ENCODE measurements at places on chromosomes 6 and 20.

- DNase-seq, result no peak
These were observed 150.2 kb downstream of the FOXC1 start for GRCh38 chr6:1759870-1760269.

GRCh38 chr6:167699141-167699931, 127.4 kb upstream of the AFDN start:
- DNase-seq, result peak; percentile 41

DNA sequence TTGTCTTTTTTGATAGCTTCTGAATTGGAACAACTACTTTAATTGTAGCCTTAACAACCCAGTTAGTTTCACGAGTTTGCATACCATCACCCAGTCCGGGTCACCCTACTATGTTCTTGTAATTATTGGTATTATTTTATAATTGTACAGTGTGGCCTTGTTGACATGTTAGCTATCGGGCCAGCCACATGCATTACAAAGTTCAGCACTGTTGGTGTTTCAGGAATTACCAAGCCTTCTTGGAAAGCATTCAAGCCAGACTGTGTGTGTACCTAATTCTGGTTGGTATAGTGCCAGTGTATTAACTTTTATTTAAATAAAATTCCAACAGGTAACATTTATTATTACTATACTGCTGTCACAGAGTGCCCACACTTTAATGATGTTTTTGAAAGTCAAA, 150.9 kb downstream of the JARID2 start:
- no peak for DNase-seq

DNA sequence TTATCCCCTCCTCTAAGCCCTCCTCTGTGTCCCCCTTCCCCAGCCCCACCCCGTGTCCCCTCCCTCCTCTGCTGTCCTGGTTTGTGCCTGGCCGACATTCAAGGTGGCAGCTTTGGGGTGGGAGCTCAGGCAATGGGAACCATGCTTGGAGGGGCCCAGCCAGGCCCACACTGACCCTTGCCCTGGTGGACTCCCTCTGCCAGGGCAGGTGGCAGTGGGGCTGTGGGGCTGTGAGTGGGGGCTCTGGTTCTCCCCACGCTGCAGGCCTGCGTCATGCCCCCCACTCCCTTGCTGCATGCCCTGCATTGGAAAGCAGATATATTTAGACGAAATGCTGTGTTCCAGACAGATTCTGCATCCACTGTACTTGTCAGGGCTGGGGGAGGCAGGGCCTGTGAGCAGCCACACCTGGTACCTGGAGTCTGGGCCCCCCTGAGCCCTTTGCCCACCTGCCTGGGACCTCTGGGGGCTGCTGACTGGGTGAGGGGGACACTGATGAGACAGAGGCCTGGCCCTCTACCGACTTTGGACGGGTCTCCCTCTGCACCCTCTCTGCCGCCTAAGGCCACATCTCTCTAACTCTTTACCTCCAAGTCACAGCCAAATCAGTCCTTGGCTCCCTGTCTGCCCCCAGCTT, 14.2 kb downstream of the DLGAP4 start:
- no peak for DNase-seq

DNA sequence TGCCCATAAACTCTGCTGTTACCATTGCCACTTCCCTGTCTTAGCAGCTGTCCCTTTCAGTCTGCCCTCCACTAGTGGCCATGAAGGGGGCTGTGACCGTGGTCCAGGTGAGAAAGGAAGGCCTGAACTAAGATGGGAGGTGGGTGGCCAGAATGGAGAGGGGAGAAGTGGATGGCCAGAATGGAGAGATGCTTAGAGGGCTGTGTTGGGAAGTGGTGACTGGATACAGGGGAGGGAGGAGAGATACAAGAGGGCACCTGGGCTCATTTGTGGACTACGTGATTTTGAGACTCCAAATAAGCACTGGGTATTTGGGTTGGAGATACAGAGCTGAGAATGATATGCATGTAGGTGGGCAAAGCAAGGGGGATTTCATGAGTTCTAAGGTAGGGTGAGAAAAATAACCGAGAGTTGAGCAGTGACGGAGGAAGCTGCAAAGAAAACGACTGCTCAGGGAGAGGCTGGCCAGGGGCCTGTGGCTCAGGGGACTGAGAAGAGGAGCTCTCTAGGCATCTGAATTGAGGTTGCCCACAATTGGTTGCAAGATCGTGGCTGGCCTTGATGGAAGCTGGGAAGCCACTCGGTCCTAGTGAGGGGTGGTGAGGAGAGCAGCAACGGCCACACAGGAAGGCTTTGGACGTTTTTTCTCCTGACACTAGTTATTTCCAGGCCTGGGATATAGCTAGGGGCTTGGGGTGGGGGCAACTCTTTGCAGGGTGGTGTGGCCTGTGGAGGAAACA, 36.9 kb downstream of the PANK2 start:
- DNase-seq, result no peak

DNA sequence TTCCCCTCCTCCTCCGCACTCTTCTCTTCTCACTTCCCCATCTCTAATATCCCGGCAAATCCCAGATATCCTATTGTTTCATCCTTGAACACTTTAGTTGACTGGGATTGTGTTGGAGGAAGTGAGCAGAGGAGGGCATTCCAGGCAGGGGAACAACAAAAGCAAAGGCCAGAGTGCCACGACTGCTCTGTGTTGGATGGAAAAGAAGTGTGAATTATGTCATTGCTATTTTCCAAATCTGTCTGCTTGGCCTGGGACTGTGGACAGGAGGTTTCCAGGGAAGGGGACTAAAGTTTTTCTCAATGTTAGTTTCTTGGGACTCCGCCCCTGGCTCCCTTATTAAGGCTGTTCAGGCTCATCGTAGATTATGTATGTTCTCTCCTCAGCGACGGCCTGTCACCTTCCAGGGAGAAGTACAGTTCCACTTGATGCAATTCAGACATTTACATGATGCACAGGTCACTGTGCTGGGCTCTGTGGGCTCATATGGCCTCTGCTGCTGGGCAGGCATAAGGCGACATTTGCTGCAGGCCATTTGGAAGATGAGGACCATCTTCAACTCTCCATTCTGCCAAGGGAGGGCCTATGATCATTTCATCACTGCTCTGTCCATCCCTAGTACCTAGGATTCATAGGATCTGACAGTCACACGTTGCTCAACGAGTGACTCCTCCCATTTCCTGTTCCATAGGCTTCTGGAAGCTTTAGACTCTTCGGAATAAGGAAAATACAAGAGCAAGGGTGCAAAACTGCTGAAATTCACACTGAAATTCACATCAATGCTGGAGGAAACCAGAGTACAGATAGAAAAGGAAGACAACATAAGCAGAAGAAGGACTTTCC, 99.1 kb upstream of the KCNK16 start:
- no peak for DNase-seq

- no peak for DNase-seq
These were observed 135.9 kb upstream of the FUT9 start for GRCh38 chr6:95879856-95880255.

DNA sequence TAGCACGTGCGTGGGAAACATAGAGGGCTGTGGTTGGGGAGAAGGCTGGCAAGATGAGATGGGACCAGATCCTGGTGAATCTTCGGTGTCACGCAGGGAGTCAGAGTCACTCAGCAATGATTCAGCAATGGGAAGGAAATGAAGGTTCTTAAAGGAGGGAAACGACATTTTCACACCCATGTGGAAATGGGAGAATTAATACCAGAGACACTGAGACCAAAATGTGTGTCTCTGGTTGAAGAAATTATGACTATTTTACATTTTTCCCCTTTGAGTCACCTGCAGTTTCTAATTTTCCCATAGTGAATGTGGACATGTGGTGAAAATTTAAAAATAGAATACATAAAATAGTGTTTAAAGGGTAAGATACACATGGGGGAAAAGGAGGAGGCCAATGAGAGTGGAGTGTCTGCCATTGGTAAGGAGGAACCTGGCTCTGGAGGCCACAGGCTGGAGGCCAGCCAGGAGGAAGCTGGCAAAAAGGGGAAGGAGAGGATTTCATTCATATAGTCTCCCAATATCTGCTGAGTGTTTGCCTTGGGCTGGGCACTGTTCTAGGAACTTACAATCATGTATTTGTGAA, 17.5 kb downstream of the NRN1 start:
- DNase-seq, result no peak

DNA sequence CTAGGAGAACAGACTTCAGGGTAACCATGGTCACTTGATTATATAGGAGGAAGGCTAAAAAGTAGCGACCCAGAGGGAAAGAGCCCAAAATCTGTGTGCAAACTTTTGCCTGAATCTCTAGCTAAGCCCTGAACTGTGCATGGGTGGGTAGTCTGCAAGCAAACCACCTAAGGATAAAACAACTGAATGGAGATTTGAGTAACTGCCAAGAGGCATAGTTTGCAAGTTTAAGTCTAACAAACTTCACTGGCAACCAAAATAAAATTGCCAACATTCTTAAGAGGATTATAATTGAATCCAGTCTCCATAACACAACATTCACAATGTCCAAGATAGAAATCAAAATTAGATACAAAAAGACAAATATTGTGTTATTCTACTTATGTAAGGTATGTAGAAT, 192.0 kb upstream of the PLN start:
- no peak for DNase-seq

GRCh38 chr20:50467718-50468356, 42.3 kb upstream of the PTPN1 start:
- no peak for DNase-seq

DNA sequence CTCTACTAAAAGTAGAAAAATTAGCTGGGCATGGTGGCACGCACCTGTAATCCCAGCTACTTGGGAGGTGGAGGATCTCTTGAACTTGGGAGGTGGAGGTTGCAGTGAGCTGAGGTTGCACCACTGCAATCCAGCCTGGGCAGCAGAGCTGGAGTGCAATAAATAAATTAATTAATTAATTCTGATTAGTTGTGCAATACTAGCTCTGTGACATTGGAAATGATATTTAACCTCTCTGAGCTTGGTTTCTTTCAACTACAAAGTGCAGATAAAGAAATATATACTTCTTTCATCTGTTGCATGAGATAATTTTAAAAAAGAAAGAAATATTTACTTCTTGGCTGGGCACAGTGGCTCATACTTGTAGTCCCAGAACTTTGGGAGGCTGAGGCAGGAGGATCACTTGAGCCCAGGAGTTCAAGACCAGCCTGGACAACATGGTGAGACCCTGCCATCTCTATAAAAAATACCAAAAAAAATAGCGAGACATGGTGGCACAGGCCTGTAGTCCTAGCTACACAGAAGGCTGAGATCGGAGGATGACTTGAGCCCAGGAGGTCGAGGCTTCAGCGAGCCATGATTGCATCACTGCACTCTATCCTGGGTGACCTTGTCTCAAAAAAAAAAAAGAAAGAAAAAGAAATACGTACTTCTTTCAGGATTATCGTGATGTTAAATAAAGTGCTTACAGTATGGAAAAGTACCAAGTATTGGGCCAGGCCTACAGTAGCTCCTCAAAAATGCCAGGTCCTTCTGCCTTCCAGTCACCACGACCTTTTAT, 15.6 kb upstream of the TBCC start:
- DNase-seq, result no peak

DNA sequence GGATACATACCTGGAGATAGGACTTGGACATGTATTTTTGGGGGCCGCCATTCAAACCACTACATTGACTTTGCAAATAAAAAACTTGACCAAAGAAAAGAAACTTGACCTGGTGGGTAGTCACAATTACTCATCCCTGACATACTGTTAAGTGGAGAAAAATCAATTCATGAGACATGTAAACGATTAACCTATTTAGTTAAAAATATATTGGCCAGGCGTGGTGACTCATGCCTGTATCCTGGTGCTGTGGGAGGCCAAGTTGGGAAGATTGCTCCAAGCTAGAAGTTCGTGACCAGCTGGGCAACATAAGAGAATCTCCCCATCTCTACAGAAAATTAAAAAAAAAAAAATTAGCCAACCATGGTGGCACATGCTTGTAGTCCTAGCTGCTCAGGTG, 2.5 kb upstream of the SRSF12 start:
- no peak for DNase-seq

DNA sequence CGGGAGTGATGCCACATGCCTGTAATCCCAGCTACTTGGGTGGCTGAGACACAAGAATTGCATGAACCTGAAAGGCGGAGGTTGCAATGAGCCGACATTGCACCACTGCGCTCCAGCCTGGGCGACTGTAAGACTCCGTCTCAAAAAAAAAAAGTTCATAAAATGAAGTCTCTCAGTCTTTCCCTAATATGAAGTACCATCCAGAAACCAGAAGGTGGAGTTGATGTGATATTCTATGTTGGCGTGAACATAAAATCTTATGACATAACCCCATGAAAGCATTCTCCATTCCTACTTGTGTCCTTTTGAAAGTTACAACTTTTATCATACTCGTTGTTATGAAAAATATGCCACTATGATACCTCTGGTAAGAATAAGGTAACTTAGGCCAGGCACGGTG, 5.7 kb downstream of the SOD2 start:
- no peak for DNase-seq

- no peak for DNase-seq
These were observed 259.4 kb downstream of the GJA1 start for GRCh38 chr6:121694801-121695251.

DNA sequence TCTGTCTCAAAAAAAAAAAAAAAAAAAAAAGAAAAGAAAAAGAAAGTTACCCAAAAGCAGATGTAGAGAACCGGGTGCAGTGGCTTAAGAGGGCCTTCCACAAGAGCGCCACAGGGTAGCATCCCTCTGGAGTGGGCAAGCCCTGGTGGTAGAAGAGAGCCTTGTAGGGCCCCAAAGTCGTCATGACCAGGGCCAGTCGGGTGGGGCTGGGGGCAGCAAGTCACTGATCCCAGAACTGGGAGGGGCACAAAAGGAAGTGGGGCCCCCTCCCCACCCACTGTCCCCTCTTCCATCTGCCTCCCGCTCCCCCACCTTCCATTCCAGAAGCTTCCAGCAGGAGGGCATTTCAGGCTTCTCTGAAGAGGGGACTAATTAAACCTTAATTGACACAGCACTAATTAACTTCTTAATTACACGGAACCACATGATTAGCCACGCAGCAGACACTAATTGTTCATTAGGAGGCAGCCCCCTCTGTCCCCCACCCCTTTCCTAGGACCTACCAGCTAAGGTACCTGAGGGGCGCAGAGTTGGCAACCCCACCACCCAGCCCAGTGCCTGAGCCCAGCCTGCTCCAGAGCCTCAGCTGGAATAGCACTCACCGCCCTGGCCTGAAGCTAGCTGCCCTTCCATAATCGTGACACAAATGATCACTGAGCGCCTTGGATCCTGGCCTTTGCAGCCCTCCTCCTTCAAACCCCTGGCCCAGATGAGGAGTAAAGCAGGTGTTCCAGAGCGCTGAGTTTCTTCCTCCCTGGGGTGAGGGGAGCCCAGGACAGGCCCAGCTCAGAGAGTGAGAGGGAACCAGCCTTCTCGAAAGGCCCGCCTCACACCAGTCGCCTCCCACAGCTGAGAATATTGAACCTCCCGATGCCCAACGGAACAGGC, 34.8 kb downstream of the MDFI start:
- no peak for DNase-seq

DNA sequence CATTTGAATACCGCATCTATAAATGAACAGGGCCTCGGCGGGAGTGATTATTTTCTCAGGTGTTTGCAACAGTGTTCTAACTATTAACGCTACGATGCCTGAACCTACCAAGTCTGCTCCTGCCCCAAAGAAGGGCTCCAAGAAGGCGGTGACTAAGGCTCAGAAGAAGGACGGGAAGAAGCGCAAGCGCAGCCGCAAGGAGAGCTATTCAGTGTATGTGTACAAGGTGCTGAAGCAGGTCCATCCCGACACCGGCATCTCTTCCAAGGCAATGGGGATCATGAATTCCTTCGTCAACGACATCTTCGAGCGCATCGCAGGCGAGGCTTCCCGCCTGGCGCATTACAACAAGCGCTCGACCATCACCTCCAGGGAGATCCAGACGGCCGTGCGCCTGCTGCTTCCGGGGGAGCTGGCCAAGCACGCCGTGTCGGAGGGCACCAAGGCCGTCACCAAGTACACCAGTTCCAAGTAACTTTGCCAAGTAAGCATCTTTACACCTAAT, 70.9 kb downstream of the HFE start:
- DNase-seq, result peak; percentile 69

- DNase-seq, result no peak
These were observed 13.1 kb downstream of the B4GALT5 start for GRCh38 chr20:49700411-49701185.
